ENCODE measurements at places on chromosomes 11 and 22.

DNA sequence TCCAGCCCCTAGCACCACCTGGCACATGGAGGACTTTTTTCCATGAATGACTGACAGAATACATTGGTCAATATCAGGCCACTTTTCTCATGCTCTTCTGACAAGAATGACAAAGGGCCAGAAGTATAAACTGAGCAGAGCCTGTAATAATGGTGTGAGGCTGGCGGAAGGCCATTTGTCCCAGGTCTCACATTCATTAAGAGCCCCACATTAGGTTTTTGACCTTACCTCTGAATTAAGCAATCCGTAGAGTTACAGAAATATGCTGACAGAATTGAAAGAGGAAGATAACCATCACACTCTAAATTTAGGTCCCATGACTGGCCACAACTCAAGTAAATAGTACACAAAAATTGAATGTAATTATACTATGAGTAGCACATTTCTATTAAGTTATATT, 55.2 kb downstream of the SYT9 start:
- DNase-seq: no peak

GRCh38 chr22:17489101-17489500, 74.2 kb upstream of the SLC25A18 start:
- DNase-seq: no peak

GRCh38 chr11:67373648-67374570, 511 bp upstream of the CLCF1 start:
- peak; percentile 48 for DNase-seq

- DNase-seq: no peak
Observed at GRCh38 chr11:45100339-45100738, 46.1 kb upstream of the PRDM11 start.

DNA sequence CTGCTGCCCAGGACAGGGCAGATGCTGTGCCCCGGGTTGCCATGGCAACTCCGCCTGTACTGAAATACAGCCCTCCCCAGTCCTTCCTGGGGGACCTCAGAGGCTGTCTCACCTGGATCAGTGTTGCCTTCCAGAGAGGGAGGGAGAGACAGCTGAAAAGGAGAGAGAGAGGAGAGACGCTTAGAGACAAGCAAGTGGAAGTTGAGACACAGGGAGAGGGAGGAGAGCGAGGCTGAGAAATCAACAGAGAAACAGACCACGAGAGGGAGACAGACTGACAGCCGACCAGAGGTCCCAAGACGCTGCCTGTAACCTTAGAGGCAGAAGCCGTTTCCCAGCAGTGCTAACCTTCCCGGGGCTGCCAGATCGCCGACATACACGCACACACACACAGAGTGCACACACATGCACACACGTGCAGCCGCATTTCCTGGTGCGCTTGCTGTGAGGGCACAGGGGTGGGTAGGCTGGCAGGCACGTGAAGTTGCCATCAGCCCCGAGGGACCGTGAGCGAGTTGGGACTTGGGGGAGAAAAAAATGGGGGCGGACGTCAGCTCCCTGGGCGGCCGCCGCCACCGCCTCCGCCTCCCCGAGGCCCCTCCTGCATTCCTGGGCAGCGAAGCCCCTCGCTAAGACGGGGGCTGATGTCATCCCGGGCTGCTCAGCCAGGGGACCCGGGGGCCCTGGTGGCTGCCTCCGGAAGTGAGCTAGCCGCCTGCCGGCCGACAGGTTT, 88.6 kb upstream of the CRYBB3 start:
- peak; percentile 18 for DNase-seq

DNA sequence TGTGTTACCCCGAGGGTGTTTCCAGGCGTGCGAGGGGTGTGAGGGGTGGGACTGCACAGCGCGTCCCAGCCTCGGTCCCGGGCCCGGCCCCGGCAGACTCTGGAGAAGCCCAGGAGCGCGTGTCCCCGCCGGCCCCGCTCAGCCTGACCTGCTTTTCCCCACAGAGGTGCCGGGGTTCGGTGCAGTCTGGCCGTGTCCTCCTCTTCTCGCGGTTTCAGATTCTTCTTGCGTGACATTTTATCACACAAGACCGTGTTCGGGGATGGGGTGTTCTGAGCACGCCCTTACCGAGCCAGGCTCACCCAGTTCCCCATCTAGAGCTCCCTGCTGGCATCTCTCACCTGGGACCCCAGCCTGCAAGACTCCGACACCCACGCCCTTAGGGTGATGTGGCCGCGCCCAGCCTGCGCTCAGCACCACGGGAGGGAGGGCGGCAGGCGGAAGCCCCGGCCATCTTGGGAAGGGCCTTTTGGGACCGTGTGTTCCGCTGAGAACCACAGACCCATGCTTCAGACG, 775.6 kb downstream of the BRD1 start:
- DNase-seq: no peak

- no peak for DNase-seq
Observed at GRCh38 chr11:18299721-18300120, 22.2 kb downstream of the HPS5 start.

- DNase-seq: peak; percentile 39
Observed at GRCh38 chr22:21102659-21103267, 57.0 kb downstream of the LRRC74B start.

GRCh38 chr11:78828676-78829075, 254.0 kb upstream of the NARS2 start:
- DNase-seq: no peak

DNA sequence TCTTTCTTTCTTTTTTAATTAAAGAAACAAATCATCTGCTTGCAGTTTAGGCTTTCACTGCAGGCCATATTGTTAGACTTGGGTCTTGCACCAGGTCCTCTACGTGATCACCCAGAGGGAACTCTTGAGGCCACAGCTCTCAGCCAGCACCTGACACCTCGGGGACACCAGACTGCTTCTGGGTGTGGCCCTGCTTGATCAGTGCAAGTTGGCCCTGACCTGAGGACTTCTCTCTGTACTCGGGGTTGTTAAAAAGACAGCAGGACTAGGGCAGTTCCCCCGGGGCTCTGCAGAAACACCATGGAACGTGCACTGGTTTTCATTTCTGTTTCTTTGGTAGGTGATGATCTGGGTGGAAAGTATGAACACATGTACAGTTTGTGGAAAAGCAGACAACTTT, 51.2 kb upstream of the MYO18B start:
- no peak for DNase-seq

DNA sequence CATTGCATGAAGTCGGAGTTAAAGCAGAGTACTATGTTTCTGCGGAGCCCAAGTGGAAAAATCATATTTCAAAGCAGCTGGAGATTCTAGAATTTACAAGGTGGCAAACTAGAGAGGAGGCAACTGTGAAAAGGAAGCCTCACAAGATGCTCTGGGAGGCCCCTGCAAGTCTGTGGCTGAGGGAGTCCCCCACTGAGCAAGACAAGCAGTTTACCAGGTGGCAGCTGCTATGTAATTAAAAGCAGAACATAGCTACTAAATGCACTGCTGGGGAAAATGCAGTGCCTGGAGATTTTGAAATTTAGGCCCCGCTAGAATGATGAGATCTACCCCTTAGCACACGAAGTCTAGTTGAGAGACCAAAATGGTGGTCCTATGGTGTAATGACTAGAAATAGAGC, 728.0 kb downstream of the OPCML start:
- DNase-seq: no peak

GRCh38 chr11:8100605-8101004, 19.6 kb downstream of the TUB start:
- no peak for DNase-seq

DNA sequence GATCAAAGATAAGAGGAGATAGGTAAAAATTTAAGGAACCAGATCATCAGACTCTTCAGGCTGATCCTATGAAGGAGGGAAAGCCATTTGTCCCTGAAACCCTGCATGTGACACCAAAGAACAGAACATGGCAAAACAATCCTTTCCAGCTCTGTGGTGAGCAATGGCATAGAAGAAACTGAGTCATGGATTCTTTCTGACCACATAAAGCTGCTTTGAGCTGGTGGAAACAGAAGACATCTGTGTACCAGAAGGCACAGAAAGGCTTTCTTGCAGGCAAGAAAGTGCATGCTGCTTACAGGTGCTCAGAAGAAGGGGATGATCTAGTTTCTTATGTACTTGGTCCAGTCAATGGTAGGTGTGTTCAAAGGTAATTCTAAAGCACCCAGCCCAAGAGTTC, 45.0 kb upstream of the APOA1 start:
- DNase-seq: no peak

GRCh38 chr22:32583921-32584335, 109.3 kb downstream of the FBXO7 start:
- DNase-seq: no peak

GRCh38 chr11:64843686-64844329, 645 bp downstream of the CDC42BPG start:
- no peak for DNase-seq

DNA sequence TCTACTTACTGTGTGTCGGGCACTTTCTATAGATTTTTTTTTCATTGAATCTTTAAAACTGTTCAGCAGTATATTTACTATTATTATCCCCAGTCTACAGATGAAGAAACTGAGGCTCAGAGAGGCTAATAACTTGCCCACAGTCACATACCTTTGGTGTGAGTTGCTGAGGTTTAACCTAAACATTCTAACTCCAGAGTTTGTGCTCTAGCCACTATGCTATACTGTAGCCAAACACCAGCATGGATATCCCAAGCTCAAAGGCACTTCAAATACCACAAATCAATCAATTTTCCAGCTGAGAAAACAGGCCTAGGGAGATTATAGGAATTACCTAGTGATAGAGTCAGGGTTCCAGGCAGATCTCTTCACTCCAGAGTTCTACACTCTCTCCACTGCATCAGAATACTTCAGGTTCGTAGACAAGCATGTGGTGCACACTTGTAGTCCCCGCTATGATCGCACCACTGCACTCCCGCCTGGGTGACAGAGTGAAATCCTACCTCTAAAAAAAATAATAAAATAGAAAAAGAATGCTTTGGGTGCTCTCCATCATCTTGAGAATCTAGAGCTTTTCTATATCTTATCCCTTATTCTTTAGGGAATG, 20.4 kb upstream of the UPB1 start:
- no peak for DNase-seq

DNA sequence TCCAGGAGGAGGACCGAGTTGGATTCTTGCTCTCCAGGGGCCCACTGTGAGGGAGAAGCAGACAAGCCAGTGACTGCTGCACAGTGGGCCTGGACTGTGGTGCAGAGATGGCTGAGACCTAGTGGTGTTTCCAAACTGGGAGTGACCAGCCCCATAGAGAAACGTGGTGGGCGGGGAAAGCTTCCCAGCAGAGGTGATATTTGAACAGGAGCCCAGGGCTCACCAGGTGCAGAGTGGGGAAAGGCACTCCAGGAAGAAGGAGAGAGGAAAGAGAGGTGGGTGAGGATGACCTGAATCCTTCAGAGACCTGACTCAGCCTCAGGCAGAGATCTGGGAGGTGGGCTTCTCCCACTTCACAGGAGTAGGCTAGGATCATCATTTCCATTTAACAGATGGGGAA, 52.1 kb upstream of the RASD2 start:
- DNase-seq: no peak

GRCh38 chr22:40105755-40106154, 72.0 kb upstream of the TNRC6B start:
- no peak for DNase-seq

GRCh38 chr11:4763096-4763495, 6.6 kb downstream of the OR51F1 start:
- DNase-seq: no peak

DNA sequence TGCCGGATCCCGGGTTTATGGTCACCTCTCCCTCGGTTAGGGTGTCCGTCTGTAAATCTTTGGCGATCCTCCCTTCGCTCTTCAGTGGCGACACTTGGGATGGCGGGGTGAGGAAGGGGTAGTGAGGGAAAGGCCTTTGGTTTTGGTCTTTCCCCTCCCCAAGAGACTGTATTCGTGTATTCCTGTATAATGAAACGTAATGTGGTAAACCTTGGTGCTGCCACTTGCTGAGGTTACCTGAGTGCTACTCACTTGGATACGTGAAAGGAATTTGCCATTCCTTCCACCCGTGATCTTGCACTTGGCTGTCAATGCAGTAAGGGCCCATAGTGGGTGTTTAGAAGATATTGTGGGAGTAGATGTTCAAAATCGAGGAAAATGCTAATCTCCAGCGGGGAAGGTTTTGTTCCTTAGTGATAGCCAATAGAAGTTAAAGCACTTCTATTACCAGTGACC, 578 bp upstream of the NUP160 start:
- DNase-seq: no peak

All from stimulated activated CD8-positive, alpha-beta memory T cell treated with anti-CD3 and anti-CD28 coated beads, Interleukin-7, amount 100 ng/mL, for 1 hour (primary cell).